T-helper 1 cell (primary cell): ENCODE measurements at places on chromosomes 5 and 9.

DNA sequence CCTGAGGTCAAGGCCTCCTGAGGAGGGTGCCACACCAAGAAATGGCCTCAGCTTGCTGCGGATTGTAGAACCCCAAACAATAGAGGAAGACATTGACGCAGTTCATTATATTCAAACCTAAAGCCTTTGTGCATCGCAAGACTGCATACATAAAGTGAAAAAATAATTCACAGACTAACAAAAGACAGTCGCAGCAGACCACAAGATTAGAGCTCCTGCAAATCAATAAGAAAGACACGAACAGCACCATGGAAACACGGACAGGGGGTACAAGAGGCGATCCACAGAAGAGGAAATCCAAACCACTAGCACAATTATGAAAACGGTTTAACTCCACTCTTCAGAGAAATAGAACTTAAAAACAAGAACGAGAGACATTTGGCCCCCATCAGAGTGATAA, 10.0 kb upstream of the TCOF1 start:
- DNase-seq, result no peak

- no peak for DNase-seq
Measured at GRCh38 chr9:119026120-119026519, 343.1 kb downstream of the BRINP1 start.

DNA sequence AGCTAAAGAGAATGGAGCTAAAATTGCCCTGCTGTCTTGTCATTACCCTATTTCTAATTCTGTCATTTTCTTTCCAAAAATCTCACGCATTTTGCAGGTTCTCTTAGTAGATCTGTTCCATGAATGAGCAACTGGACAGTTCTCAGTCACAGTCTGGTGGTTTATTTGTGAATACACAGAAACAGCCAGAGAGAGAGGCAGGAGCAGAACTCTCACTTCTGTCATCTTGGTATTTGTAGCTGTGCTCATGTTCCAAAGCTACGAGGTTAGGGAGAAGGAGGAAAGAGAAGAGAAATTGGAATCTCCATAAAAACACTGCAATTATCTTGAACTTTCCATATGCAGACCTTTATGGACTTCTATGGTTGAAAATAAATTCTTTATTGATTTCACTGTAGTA, 118.0 kb upstream of the OR13F1 start:
- DNase-seq, result no peak

- no peak for DNase-seq
Measured at GRCh38 chr9:136587944-136588662, 42.3 kb upstream of the NOTCH1 start.

DNA sequence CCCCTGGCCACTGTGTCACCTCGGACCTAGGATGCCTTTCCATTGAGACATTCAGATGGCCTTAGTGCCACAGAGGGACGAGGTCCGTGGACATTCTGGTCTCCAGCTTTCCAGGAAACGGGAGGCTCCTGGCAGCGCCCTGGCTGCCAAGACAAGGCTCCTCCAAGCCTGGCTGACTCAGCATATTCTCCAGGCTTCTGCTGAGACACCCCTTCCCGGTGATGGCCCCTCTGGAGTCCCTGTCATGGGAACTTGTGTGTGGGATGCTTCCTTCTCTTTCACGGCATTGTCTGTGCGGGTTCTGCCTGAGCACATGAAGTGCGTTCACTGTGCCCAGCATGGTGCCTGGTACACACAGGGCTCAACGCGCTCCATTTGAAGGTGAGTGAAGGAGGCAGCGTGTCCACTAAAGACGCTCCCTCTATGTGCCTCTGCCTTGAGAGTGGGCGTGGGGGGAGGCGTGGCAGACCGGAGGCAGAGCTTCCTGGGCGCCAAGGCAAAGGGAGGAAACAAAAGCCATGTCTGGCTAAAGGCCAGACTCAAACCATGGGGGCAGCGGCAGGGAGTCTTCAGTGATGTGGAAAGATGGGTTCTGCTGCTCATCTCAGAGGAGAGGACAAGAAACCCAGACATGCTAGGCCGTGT, 46.4 kb upstream of the PRRC2B start:
- no peak for DNase-seq

GRCh38 chr5:79729679-79730078, 40.0 kb downstream of the CMYA5 start:
- no peak for DNase-seq

- no peak for DNase-seq
Measured at GRCh38 chr9:32931129-32931528, 70.3 kb downstream of the APTX start.

GRCh38 chr5:10559871-10560270, 4.0 kb upstream of the ANKRD33B start:
- DNase-seq, result no peak

DNA sequence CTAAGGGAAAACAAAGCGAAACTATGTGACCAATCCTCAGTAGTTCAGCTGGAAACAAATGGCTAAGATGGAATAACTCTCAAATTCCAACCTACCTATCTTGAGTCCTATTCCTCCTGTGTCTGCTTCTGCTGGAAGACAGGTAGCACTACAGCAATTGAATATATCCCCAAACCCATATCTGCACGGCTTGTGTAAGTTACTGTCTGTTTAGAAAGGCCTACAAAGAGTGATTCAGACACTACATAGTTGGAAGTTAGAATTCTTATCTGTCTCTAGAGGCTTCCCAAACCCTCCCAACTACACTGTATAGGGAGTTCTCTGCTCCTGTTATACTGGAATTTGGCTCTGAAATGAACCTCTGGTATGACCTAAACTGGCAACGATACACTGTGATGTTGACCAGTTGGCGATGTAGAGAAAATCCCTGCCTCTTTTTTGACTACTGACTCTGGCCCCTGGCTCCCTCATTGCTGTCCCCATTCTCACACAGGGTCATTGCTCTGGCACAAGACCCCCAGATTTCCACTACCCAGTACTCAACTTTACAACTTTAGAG, 22.6 kb upstream of the NADK2 start:
- no peak for DNase-seq

GRCh38 chr9:118209343-118209742, 505.1 kb downstream of the TLR4 start:
- no peak for DNase-seq

- no peak for DNase-seq
Measured at GRCh38 chr5:133906303-133906702, 62.1 kb downstream of the C5orf15 start.

DNA sequence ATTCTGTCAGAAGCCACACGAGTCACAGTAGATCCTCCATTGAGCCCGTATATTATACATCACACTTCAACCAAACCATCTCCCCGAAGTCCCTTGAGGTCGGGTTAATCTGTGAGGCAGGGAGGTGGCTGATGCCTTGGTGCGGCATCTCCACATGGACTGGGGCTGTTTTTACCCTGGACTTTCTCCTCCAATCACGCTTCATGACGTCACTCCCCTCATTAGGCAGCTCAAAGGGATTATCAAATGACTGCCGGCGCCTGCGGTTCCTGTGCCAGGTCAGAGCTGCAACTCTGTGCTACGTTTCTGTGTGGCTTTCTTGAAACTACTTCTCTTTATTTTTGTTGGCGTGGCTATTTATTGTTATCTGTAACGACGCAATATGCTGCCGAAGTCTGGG, 53.7 kb downstream of the TMOD1 start:
- DNase-seq, result no peak
